ENCODE measurements at places on chromosomes 5 and 9. TPM values are rescaled to one million over a fixed set of nuclear protein-coding genes. Genes with fewer than 3 reads are reported as not detected.

The SLC36A3 gene
- not detected for total RNA-seq

The NOXA1 gene
- 0.89 TPM for total RNA-seq

The PCDHB2 gene
- 57.8 TPM for total RNA-seq

The KCNT1 gene
- total RNA-seq, result not detected

The TRPM3 gene
- 1.4 TPM for total RNA-seq

DNA sequence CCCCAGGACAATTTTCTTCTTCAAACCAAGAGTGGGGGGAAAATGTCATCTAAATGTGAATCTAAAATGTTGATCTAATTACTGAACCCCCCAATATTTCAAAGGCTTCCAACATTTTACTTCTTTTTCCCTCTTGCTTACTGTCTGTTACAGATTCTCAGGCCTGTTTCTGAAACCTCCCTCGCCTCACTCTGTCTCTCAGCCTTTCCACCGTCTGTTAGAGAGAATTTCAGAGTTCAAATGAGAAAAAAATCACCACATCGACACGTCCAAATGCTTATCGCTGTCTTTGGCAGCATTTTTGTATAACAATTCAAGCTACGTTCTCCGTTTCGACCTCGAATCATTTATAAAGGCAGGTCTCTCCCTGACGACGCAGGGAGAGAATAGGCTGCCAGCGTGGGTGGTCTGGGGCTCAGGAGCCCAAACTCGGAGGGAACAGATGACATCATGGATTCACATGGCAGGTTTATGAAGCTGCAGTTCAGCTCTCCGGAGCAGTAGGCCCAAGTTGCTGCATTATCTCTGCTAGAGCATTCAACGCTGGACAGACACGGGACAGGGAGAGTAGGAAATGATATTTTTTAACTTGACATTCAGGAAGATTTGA, 139.8 kb downstream of the GAS1 start:
- peak; percentile 21 for DNase-seq
- no peak overlapping the region for H3K4me3 ChIP-seq
- no peaks in the 10 kb centered on the region for H3K36me3 ChIP-seq
- no peaks in the 10 kb centered on the region for H3K27me3 ChIP-seq

GRCh38 chr5:82465235-82465634, 187.1 kb upstream of the RPS23 start:
- DNase-seq, result no peak
- H3K27ac ChIP-seq, result no peak overlapping the region
- H3K27me3 ChIP-seq, result no peaks in the 10 kb centered on the region
- peaks cover 6% of the 10 kb centered on the region for H3K36me3 ChIP-seq

DNA sequence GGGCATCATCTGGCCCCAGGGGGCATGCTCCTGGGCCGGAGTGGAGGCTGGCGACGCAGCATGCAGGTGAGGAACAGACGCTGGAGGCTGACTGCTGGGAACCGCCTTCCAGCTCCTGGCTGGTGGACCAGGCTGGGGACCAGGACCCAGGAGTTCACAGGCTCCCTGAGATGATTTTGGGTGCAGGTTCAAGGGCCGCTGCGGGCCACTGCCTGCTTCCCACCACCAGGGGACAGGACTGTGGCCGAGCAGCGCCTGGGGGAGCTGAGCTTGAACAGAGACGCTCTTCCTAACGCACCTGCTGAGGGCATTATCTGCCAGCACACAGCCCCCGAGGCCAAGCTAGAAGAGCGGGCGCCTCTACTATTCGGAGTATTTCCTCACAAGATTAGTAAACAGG, 132.1 kb upstream of the RAPGEF1 start:
- H3K4me3 ChIP-seq, result no peak overlapping the region
- peaks cover 21% of the 10 kb centered on the region for H3K4me1 ChIP-seq
- no peak for DNase-seq
- no peaks in the 10 kb centered on the region for H3K36me3 ChIP-seq
- no peak overlapping the region for H3K27ac ChIP-seq

DNA sequence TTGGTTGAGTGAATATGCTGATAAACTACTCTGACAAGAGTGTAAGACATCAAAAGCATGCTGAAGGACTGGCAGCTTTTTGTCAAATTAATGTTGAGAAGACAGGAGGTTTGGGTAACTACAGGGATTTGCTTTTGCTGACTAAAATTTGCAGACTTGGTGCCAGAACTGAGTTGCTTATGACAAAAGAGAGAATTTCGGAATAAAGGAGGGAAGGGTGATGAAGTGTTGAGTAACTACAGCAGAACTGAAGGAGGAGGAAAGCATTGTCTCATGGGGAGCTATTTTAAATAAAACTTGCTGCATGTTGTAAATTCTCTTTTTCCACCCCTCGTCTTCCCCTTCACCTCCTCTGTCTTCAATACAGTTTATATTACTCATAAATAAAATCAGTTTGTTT, 296.1 kb downstream of the YTHDC2 start:
- peaks cover 30% of the 10 kb centered on the region for H3K4me1 ChIP-seq
- no peak overlapping the region for H3K27ac ChIP-seq
- no peaks in the 10 kb centered on the region for H3K27me3 ChIP-seq

- DNase-seq, result no peak
- no peaks in the 10 kb centered on the region for H3K27me3 ChIP-seq
- H3K36me3 ChIP-seq, result no peaks in the 10 kb centered on the region
- no peak overlapping the region for H3K27ac ChIP-seq
- no peaks in the 10 kb centered on the region for H3K4me1 ChIP-seq
- no peak overlapping the region for H3K4me3 ChIP-seq
Observed at GRCh38 chr9:6673326-6674025, 27.9 kb upstream of the GLDC start.

Data from neural crest cell (in vitro differentiated cells).